Lung (tissue), 17 donors: ENCODE measurements at places on chromosomes 3 and 15. TPM values are rescaled to one million over a fixed set of nuclear protein-coding genes. Genes with fewer than 3 reads are reported as not detected.
A peak's percentile ranks its signal among the peaks of the same experiment; 100 is the strongest.

DNA sequence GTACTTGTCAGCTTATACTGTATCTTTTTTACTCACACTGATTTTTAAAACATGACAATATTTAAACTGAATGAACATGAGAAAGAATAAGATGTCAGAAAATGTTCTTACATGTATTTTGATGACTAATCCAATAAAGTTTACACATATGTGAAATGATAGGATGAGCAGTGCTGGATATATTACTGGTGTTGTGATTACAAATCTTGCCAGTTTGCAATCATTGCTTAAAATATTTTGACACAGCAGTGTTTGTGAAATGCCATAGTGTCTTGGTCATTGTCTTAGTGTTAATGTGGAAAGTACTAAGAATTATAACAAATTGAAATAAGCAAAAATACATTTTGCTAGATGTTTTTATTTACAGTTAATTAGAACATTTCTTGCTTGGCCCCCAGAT lies 118.7 kb upstream of the MLF1 start:
- no peaks in the 10 kb centered on the region for H3K27me3 ChIP-seq
- H3K36me3 ChIP-seq, result no peaks in the 10 kb centered on the region
- no peak overlapping the region for H3K4me3 ChIP-seq
- no peak overlapping the region for H3K27ac ChIP-seq
- no peaks in the 10 kb centered on the region for H3K4me1 ChIP-seq
- DNase-seq, result no peak

DNA sequence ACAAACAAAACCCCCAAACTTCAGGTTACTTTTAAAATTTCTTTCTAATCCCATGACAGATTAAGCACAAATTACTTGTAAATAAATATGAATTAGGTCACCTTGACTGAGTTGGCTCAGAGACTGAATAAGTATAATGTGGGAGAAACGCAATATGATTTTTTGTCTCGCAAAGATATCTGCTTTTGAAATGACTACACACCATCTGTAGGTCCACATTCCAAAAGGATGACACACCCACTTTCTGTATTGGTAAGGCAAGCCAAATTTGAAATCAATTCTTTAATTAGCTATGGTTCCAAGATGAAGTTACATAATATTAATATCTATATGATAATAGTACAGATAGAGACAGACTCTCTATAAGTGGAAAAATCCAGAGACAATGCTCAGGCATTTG lies 66.9 kb upstream of the CSPG5 start:
- no peak for DNase-seq
- peaks cover 6% of the 10 kb centered on the region for H3K36me3 ChIP-seq
- no peaks in the 10 kb centered on the region for H3K27me3 ChIP-seq
- H3K27ac ChIP-seq, result no peak overlapping the region
- peaks cover 5% of the 10 kb centered on the region for H3K4me1 ChIP-seq

- no peaks in the 10 kb centered on the region for H3K4me1 ChIP-seq
- H3K27me3 ChIP-seq, result no peaks in the 10 kb centered on the region
- H3K27ac ChIP-seq, result no peak overlapping the region
- no peaks in the 10 kb centered on the region for H3K36me3 ChIP-seq
- DNase-seq, result no peak
Observed at GRCh38 chr3:82610236-82610635, 848.8 kb upstream of the GBE1 start.

GRCh38 chr3:87196879-87197278 lies 30.2 kb upstream of the CHMP2B start:
- H3K4me1 ChIP-seq, result no peaks in the 10 kb centered on the region
- no peaks in the 10 kb centered on the region for H3K36me3 ChIP-seq
- H3K4me3 ChIP-seq, result no peak overlapping the region
- DNase-seq, result peak; percentile 7
- no peak overlapping the region for H3K27ac ChIP-seq

The FETUB gene
- total RNA-seq, result not detected

The CHDH gene
- total RNA-seq, result 10.9 TPM

The FILIP1L gene
- total RNA-seq, result 27.6 TPM

The IL17RE gene
- total RNA-seq, result 22.9 TPM

The GPR171 gene
- 1.8 TPM for total RNA-seq

The DAZL gene
- 0.09 TPM for total RNA-seq

The ECE2 gene
- total RNA-seq, result not detected

The SCAANT1 gene
- not detected for total RNA-seq
